Kidney glomerular epithelial cell (primary cell): ENCODE measurements at places on chromosomes 1 and 21.
A peak's percentile ranks its signal among the peaks of the same experiment; 100 is the strongest.

DNA sequence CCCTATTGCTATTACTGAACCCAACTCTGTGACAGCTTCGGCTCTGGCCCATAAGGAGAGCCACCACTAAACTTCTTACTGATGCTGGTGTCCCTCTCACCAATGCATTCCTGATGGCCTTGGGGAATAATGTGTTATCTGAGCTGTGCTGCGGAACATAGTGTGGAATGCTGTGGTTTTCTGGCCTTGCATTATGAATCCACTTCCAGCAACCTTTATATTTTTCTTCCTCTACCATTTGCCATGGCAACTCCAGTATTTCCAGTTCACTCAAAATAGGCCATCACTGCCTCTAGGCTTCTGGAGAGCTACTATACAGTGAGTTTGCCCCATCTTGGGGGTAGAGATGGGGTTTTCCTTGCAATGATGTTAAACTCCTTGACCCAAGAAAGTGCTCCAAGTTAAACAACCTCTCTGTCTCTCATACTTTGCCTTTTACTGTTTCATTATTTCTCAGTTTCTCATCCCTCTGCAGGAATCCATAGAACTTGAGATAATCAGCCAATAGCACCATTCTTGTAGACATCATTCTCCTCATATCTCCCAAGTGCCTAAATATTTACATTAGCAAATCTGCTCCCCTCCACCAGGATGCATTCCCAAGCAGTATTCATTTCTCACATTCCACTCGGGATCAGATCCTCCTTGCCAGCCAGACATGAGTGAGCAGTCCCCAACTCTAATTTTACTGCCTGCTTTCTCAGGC is 11.1 kb upstream of the RAVER2 start:
- no peak for DNase-seq

GRCh38 chr1:155030899-155031298 is 2.7 kb downstream of the DCST2 start:
- DNase-seq, result no peak

GRCh38 chr1:176957603-176958002 is 206.9 kb downstream of the ASTN1 start:
- no peak for DNase-seq

DNA sequence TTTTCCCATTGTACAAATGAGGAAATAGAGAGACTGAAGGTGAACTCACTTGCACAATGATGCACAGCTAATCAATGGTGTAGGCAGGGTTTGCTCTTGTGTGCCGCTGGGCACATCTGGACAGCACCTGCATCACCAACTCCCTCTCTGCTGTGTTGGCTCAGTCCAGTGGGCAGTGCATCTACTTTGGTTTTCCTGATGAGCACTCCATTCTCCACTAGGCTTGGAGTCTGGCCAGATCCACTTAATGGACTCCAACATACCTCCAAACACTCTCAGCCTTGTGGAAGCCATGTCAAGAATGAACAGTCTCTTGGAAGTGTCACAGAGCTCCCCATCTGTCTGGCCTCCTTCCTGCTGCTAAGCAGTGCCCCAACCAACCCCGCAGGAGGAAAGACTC is 152.2 kb downstream of the HIVEP3 start:
- no peak for DNase-seq

- DNase-seq, result no peak
Measured at GRCh38 chr21:17523007-17523451, 10.2 kb downstream of the CXADR start.

GRCh38 chr1:6771441-6771769 is 13.8 kb upstream of the CAMTA1 start:
- DNase-seq, result no peak

DNA sequence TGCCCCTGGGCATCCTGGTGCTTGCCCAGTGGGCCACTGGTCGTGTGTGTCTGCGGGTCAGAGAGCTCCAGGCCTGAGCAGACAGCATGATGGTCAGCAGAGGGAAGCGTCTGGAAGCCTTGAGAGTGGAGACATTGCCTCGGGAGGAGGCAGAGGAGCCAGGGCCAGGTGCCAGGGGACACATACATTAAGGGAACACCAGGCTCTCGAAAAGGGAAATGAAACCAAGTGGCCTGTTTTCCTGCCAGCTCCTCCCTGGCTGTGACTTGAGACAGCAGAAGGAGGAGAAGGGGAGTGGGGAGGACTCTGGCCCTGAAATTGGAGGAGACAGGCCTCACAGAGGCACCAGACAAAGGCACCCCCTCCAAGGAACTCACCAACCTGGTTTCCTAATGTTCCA is 62.4 kb upstream of the LRP8 start:
- DNase-seq, result no peak

DNA sequence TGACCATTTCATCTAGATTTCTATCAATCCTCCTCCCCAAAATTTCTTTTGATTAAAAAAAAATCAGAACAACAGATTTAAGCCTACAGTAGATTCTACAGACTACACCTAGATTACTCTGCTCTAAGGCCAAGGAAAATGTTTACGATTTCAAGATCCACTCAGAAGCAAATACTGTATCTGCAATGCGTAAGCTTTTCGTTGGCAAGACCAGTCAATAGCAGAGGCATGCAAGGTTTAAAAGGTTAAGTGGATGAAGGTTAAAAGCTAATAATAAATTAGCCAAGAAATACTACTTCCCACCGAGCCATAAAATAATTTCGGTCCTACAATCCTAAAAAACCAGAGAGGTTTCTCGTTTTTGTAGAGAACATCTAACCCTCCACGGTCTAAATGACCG is 1.3 kb downstream of the CLSTN1 start:
- DNase-seq, result no peak

GRCh38 chr1:51088474-51088873 is 13.6 kb upstream of the C1orf185 start:
- DNase-seq, result no peak

GRCh38 chr21:31647650-31648049 is 11.8 kb upstream of the SOD1 start:
- DNase-seq, result no peak

DNA sequence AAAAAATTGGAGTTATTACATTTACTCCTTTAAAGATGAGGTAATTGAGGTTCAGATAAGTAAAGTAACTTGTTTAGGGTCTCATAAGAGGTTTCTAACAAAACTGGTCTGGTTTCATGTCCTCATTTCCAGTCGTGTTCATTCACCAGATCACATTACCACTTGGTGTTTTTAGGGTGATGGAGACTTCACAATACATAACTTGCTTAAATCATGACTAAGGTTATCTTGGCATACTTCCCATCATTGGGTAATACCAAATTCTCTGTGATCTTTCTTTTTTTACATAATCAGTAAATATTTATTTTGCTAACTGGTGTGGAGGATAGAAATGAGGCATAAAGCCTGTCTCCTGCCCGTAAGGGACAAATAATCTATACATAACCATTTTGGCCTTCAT is 31.6 kb upstream of the RPTN start:
- DNase-seq, result no peak

DNA sequence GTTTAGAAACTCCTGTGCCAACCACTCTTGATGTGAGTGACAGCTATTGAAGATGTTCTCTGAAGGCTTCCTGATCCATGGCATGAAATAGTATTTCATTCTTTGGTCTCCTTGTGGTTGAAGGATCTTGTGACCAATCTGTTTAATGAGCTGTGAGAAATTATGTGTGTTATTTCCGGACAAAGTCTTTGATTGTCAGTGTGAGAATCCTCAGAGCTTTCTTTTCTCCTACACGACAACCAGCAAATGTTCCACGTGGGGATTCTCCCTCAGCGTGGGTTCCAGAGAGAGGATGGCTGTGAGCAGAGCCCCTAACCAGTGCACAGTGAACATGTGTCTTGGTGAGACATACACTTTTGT is 45.0 kb upstream of the HOOK1 start:
- peak; percentile 49 for DNase-seq

- DNase-seq, result no peak
Measured at GRCh38 chr1:12359359-12360133, 129.7 kb downstream of the VPS13D start.

- peak; percentile 1 for DNase-seq
Measured at GRCh38 chr1:233868461-233868860, 36.0 kb upstream of the SLC35F3 start.

GRCh38 chr1:230043081-230043480 is 24.0 kb upstream of the GALNT2 start:
- DNase-seq, result no peak

DNA sequence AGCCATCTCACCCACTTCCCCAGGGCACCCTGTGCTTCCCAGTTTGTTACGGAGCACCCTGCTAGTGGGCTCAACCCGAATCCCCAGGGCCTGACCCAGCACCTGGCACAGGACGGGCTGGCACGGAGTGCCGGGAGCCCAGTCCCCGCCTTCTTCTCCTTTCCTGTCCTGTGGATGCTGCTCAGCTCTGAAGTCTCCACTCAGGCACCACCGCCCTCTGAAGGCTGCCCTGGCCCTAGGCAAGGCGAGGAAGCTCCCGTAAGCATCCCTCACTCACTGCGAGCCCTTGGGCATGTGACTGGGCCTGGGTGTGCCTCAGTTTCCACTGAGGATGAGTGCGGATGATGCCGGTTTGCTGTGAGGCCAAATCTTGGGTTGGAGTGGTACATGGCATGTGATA is 21.8 kb downstream of the SLC1A7 start:
- DNase-seq, result no peak

DNA sequence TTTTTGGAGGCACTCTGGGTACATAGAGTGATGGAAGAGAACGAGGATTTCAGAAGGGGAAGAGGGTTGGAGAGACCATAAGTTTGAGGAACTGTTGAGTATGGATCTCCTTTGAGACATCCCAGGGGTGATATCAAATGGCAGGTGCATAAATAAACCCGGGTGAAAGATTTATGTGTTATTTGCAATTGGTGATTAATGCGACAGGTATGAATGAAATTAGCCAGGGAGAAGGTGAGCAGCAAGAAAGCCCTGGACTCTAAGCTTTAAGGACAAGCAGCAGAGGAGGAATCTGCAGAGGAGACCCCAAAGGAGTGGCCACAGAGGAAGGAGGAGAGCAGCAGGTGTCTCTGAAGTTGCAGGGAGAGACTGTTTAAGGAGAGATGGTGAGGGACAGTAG is 8.8 kb upstream of the REN start:
- DNase-seq, result no peak

DNA sequence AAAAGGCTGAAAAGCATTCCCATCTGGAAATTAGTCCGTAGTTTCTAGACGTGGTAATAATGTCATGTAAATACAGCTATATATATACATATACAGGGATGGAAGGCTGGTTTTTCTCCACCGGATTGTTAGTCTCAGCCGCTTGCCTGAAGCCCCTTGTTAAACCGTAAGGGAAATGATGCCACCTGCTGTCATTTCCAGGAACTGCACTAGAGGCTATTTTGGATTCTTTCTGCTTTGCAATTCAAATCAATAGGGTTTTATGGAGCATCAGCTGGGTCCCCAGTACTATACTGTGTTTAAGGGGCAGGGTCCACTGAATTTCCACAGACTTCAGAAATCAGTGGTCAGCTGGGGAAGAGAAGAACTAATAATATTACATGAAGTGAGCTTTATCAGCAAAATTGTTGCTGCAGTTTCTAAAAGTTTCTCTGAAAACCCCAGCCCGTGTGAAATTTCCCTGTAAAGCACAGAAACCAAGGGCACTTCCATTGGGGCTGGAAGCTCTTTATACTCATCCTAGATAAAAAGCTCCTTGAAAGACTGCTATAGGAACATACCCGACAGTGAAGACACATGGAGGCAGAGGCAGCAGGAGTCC is 33.8 kb upstream of the MPZL1 start:
- DNase-seq, result peak; percentile 46

- no peak for DNase-seq
Measured at GRCh38 chr1:27658951-27659496, 13.0 kb downstream of the IFI6 start.

GRCh38 chr1:160208557-160209320 is 3.6 kb downstream of the PEA15 start:
- DNase-seq, result no peak

GRCh38 chr1:213987422-213987926 is 299 bp upstream of the PROX1 start:
- DNase-seq, result peak; percentile 47

- DNase-seq, result no peak
Measured at GRCh38 chr21:31772674-31773555, 41.0 kb upstream of the SCAF4 start.

GRCh38 chr1:5720936-5721335 is 271.3 kb downstream of the NPHP4 start:
- DNase-seq, result no peak

DNA sequence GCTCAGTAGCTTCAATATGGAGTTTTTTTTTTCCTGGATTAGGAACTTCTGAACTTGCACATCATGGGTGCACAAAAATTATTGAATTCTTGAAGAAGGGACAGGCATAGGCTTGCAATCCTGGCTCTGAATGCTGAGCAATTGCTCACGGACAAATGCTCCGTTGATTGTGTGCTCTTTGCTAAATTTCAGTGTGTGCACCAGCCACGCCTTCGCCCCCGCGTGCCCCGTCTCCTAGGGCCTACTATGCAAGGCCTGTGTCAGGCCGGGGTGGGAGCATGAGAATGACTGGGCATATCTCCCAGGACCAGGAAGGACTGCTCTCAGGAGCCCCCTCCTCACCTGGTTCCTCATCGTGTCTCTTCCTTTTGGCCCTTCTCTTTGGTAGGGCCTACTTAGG is 17.4 kb downstream of the IL6R start:
- no peak for DNase-seq

DNA sequence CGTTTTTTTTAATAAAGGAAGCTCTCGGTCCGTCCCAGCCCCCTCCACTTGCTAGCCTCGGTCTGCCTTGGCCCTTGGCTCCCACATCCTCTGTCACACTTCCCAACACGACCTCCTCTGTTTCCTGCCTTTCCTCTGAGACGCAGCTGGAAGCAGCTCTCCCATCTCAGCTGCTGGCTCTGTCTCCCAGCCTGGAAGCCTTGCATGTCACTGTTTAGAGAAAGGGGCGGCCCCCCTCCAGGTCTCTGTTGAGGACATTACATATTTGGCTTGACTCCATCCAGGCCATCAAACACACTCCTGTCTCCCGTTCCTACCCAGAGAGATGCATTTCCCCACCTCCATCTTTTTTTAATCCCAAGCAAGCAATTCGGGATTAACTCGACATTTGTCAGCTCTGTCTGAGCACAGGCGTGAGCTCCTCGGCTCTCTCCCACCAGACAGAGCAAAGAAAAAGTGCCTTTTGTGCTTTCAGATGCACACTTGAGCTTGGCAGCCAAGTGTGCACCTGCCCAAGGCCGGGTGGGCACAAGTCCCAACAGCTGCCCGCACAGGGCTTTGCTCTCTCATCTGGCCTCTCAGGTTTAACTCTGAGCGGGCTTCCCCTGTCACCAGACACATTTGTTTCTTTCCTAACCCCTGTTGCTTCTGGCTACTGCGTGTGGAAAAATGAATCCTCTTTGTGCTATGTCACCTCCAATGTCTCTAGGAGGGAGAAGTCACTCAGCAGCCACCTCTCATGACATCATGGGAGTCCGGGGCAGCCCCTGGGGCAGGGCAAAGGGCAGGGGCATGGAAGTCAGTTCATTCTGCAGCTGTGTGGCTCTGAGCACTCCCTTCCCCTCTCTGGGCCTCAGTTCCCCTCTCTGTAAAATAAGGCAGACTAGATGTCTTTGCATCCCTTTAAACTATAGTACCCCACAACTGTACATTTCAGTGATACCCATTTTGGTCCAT is 108.3 kb downstream of the KCND3 start:
- no peak for DNase-seq

- DNase-seq, result no peak
Measured at GRCh38 chr1:162157469-162157868, 88.0 kb downstream of the NOS1AP start.

- DNase-seq, result no peak
Measured at GRCh38 chr1:196309386-196309785, 298.9 kb downstream of the KCNT2 start.
